NAMALWA (cell line): ENCODE measurements at places on chromosomes 2 and 18.

DNA sequence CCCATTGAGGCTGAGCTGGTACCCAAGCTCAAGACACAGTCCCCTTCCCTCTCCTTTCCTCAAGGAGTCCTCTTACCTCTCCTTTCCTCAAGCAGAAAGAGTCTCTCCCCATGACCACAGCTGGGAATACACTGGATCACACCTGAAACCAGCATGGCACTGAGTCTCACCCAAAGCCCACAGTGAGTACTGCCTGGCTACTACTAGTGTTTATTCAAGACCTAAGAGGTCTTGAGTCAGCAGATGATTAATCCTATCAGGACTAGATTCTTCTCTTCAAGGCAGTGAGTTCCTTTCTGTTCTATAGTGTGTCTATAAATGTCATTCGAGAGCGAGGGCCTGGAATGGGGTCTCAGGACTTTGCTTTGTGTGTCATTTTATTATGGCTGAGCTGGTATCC is 111.4 kb downstream of the METTL4 start:
- no peak for DNase-seq

- DNase-seq, result peak; percentile 43
These were observed 32.8 kb downstream of the MYOM1 start for GRCh38 chr18:3186678-3187658.

- DNase-seq, result no peak
These were observed 636.9 kb downstream of the PLCL1 start for GRCh38 chr2:198441246-198441645.

- no peak for DNase-seq
These were observed 38.3 kb upstream of the CTIF start for GRCh38 chr18:48500517-48500916.

GRCh38 chr2:28480403-28481049 is 15.3 kb upstream of the PLB1 start:
- no peak for DNase-seq

DNA sequence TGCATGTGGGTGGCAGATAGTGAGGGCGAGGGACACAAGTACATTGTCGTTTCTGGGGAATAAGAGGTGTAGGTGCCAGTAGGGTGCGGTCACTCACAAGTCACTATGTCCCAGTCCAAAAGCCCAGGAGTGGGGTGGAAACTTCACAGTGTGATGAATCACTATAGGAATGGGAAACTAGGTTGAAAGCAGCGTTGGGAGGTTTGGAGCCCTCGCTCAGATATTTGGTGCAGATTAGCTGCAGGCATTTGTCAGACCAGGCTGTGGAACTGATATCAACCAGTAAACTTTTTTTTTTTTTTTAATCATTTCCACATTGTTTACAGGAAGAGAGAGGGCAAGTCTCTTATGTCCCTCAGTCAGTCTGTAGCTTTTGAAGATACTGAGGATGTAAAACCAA is 121.8 kb downstream of the CERS6 start:
- DNase-seq, result no peak

- DNase-seq, result no peak
These were observed 43.7 kb upstream of the CAB39 start for GRCh38 chr2:230668939-230669303.

DNA sequence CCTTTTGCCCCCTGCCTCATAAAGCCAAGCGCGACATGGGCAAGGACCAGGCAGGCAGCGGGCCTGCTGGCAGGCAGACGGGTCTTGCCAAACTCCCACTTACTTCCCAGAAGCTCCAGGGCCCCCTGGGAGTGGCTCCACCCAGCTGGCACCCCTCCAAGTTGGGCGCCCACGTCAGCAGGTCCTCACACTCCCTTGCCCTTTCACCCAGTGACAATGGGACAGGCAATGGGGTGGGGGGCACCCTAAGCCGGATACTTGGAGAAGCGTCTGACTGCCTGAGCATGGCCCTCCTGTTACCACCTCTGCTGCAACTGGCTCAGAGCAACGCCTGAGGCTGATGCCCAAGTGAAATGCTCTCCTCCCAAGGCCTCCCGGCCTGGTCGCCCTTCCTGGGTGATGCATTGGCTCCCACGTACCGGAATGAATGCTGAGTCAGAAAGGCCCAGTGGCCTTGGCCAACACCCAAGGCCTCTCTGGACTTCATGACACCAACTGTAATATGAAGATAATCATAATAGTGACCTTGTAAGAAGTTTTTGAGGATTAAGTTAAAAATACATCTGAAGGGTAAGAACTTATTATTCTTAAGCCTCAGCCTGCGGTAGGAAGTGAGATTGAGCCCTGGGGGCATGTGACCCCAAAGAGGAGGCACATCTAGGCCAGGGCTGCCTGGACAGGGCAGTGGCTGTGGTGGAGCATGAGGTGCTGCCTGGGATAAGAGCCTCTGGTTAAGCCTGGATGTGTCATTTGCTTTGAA is 31.6 kb downstream of the KCNK3 start:
- no peak for DNase-seq

DNA sequence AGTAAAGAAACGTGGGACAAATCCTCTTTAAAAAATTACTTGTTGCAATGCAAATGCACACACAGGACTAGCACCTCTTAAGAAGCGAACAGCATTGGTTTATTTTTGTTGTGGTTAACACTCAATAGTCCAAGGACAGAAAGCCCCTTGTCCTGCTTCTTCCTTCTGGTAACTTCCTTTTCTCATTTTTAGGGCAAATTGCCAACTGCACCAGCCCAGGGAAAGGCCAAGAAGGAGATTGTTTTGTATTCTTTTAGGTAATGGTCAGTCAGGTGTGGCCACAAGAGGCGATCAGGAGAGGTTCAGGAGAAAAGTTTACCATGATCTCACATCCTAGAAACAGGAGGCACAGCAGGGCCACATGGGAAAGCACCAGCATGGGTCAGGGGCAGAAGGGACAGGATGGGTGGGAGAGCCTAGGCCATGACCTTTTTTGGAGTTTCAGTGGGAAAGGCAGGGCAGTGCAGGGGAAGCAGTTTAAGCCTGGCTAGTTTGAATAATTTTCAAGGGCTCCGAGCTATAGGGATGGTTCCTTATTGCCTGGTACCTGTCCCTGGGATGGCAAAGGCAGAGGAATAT is 73.0 kb downstream of the CHRNA1 start:
- no peak for DNase-seq

- DNase-seq, result no peak
These were observed 12.2 kb upstream of the IL1A start for GRCh38 chr2:112796486-112796885.

DNA sequence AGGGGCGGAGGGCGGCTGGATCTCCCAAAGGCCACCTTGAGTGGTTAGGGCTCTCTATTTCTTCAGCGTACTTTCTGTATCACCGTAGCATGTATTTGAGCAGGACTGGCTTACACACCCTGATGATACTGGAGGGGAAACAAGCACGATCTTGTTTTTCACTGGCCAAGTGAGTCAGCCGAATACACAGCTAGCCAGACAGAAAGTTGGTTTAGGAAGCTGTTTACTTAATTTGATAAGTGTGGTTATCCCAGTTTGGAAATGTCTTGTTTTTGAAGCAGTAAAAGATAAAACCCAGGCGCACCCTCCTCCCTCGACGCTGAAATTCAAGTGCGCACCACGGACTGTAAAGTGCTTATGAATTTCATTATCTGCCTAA is 582 bp downstream of the RIOK3 start:
- DNase-seq, result peak; percentile 38

DNA sequence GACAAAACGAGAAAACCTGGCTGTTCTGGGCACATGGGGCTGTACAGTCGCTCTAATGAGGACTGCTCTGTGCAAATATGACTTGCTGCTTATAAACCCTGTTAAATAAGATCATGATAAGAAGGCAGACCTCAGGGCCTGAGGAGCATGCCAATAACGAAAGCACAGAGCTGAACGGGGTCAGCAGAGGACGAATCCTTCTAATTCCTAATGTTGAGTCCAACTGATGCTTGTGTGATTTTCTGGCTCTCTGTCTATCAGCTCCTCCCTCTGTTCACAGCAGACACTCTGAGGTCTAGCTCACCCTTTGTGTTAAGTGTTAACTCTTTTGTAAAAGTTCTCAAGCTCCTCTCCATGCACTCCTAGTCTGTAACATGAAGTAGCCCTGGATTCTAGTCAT is 167.2 kb upstream of the REV1 start:
- DNase-seq, result no peak

DNA sequence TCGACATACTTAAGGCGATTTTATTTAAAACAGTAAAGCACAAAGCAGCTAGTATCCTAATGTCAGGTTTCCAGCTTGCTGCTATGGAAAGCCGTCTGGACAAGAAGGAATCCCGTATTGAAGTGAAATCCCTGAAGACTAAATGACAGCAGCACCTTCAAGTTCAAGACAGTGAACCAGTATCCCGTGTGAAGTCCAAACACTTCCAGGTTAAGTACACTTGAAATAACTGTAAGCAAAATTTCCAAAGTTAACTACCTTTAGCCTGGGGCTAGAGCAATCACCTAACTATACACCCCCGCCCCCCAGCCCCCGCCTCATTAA is 1.2 kb downstream of the MBOAT2 start:
- no peak for DNase-seq

GRCh38 chr18:2905854-2906703 is 59.3 kb downstream of the EMILIN2 start:
- DNase-seq, result no peak

DNA sequence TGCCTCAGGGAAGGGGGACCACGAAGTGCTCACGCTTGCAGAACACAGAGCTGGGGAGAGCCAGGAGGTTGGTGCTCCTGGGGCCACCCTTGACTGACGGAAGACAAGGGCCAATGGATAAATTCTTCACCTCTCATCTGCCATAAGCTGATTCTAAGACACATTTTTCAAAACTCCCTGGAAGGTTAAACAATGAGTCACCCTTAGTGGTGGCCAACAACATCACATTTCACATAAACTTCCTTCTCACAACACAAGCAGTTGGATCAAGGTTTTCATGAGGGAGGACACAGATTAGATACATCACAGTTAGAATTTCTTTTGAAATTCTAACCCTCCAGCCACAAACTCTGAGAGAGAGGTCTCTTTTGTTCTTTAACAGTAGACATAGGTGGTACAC is 713.6 kb upstream of the POU3F3 start:
- DNase-seq, result no peak

DNA sequence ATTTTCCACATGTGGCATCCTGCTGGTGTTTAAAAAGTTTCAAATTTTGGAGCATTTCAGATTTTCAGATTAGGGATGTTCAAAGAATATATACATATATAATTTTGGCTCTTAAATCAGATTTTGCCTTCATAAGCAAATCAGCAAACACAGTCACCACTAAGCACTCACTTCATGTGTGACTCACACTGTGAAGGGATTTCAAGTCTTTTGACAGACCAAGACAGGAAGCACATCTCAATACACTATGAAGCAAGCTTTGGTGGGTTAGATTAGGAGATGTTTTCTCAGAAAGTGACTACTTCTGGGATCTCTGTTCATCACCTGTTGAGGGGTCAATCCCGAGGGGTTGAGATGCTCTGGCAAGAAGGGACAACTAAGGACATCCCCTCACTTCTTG is 227.8 kb upstream of the RBBP8 start:
- no peak for DNase-seq
